CD8-positive, alpha-beta memory T cell (primary cell): ENCODE measurements at places on chromosomes 5 and 9. TPM values are rescaled to one million over a fixed set of nuclear protein-coding genes. Genes with fewer than 3 reads are reported as not detected.

DNA sequence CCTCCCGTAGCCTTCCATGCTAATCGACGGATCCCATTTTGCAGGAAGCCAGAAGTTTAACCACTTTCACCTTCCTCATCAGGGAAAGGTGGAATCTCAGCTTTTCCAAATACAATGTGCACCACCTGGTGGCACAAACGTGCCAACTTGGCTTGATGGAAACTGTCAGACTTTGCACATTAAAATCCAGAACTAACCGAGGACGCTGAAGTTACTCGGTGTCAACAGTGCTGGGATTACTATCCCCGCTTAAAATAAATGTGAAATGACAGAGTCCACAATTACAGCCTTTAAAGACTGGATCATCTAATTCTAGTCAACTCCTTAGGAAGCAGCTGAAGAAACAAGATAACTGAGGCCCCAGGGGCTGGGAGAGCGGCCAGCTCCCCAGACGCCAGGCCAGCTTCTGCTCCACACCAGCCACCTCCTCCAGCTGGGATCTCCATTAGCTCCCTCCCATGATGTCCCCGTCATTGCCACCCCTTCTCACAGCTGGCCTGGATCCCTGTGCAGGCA is 50.1 kb upstream of the RETREG1 start:
- no peak for DNase-seq

OR13C2 gene
- not detected for total RNA-seq

DNA sequence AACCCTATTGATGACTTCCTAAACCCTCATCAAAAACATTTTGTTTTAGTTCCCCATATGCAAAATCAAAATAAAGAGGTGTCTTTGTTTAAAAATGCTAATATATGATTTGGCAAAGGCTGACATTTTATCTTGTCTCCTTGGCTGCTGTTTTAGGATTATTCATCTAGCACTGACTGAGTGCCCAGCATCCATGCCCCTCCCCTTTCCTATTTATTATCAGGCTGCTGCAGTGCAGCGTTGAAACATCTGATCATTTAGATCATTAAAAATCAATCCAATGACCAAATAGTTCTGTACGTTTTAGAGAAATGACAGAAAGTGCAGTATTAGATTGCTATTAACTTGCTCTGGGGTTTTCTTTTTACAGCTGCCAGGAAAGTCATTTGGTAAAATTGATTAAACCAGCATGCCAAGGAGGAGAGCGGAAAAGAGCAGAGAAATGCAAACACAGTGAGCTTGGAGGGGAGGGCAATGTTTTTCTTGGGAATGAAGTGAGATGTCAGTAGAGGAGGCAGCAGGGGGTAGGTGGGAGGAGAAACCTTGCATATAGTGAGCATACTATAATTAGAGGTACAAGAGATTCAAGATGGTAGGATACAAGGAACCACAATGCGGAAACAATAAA is 286.3 kb downstream of the PDE4D start:
- no peak for DNase-seq

DNA sequence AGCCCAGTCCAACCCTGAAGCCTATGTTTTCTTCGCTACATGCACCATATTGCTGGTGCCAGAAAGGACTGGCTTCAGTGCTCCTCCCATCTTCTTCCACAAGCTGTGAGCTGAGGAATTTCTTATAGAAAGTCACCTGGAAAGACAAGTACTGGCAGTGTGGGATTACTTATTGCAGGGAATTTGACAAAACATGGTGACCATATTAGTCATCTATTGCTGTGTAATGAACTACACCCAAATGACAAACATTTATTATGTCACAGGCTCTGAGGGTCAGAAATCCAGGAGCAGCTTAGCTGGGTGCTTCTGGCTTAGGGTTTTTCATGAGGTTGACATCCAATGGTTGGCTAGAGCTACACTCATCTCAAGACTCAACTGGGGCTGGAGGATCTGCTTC is 75.5 kb downstream of the ENTREP1 start:
- DNase-seq, result no peak

DNA sequence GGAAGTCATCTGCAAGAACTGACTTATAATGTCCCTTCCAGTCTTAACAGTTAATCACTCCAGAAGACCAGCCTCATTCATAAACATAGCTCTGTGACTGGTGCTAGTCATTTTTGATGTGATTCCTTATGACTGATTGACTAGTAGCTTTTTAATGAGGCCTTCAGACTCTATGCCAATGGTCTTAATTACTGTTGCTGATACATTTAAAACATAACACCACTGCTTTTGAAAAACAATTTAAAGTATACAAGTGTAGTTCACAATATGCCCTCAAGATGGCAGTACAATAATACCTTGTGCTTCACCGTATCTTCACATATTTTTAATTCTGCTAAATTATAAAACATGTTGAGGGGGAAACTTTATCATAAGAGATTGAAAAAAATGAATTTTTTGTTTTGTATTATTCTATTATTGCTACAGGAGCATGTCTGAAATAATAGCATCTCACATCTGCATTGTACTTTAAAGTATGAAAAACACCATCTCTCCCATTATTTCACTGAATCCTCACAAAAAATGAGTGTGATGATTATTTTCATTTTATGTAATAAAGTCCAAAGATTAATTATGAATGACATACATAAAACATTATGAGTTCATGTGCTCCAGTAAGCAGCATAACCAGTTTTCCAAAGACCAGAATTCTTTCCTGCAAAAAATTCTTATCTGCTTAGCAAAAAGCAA is 55.2 kb upstream of the SHISAL2B start:
- no peak for DNase-seq

DNA sequence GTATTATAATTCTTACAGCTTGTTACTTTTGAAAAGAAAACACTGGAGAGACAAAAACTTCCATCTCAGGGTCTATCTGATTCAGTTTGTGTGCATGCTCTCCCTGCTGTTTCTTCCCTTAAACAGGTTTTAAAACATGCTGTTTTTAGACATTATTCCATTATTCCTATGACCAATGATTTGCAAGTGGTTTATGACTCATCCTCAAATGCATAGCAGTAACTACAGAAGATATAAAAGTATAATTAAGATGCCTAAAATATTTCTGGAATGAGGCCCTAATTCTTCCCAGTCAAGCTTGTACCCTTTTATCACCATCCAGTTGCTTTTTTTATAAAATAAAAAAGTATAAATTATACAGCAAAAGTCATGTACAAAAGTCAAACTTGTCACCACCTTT is 3.7 kb downstream of the DTWD2 start:
- no peak for DNase-seq

BTNL3 gene
- not detected for total RNA-seq

PKD2L2 gene
- total RNA-seq, result not detected

DNA sequence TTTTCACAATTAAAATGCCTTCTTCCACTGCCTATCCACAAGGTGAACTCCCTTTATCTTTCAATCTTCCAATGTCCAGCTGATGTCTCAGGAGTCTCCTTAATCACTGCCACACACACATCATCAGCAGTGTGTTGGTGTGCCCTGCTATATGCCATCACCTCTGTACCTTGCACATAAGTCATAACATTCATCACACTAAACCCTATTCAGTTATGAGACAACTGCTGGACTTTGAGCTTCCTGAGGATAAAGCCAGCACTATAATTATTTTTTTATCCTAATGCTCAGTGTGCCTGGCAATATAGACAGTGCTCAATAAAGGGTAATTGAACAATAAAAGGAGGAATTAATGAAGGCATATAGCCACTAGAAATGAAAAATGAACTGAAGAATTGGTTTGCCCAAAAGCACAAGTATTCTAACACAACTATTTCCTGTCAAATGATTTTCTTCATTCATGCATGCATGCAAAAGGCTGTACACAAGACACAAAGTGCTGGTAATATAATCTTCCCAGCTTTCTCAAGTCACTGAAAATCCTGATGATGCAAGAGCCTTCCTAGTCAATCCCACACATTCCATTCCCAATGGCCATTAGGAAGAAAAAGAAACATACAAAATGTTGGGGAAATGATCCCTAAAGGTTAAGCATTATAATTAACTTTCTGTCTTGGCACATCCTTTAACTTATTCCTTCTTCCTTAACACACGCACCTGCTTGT is 32.4 kb downstream of the LPAR1 start:
- DNase-seq, result no peak

GRCh38 chr5:77077829-77078176 is 9.3 kb downstream of the ZBED3 start:
- DNase-seq, result no peak

DNA sequence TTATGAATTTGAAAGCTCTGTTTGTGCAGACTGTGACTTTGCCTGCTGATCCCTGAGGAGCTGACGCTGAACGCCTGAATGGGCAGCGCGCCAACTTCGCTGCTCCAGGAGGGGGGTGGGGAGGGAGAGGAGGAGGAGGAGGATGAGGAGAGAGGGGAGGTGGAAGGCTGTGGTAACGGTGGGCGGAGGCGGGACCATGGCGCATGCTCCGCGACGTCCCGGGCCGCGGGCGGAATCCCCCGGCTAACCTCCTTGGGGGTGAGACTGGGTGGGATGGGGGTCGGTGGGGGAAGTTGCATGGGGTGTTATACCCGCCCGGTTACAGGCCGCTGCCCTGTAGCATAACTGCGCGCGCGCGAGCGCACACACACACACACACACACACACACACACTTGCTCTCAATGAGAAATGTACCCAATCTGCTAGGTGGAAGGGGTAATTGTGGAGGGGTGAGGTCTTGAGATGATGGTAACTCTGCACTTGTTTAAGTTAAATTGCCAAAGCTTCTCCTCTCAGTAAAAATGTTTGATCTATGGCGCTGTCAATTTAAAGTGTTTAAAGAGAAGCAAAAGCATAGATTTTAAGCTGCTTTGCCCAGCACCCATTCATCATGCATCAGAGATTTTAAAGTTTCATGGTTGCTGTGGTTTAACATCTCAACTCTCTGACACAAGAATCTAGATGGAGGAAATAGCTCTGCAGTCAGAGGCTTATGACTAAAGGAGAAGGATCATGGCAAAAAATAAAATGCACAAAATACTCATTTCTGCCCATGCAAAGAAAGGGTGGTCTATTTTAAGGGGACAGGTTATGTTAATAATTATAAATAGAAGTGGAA is 76.6 kb upstream of the TBCA start:
- peak; percentile 61 for DNase-seq

- no peak for DNase-seq
These were observed 16.0 kb downstream of the ZNF462 start for GRCh38 chr9:106878934-106879333.

GRCh38 chr5:9356351-9356825 is 189.5 kb downstream of the SEMA5A start:
- DNase-seq, result no peak

DNA sequence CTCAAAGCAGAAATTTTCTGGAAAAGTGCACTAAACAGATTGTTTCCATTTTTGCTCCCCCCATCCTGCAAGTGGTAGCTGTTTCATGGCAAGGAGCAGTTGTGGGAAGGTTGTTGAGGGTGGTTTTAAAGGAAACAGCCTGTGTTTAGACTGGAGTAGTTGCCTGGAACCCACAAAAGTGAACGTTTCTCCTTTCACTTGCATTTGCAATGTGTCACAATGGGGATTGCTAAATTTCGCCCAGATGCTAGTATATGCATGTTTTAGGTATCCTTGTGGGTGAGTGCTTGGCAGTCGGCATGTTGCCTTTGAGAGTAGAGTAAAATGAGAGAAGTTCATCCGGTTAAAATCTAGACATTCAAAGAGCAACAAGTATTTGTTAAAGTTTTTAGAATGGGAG is 1099.9 kb upstream of the DMAC1 start:
- DNase-seq, result no peak

DNA sequence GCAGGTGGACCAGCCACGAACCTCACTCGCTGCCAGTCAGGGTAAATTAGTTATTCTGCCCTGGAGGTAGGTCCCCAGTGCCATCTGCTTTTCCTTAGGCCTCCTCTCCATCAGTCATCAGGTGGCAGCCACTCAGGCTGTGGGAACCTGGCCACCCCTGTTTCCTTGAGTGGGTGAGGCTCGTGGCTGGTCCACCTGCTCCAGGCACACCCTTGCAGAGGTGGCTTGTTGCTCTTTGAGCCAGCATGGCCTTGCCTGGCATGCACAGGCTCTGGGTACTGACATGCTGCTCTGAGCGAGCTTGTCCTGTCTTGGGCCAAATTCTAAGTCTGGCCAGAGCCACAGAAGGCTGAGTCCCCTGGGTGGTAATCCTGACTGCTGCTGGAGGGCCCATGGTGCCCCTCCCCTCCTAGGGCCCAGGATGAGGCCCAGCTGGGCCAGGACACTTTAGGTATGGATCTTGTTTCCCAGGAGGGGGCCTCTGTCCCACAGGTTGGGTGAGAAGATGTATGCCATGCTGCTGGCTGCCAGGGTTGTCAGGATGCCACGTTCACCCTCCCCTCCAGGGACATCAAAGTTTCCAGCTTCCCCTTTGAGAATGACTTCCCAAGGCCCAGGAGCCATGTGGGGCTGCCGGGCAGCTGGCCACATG is 17.0 kb upstream of the ZNF484 start:
- no peak for DNase-seq

ZBTB26 gene
- 4.8 TPM for total RNA-seq

DNA sequence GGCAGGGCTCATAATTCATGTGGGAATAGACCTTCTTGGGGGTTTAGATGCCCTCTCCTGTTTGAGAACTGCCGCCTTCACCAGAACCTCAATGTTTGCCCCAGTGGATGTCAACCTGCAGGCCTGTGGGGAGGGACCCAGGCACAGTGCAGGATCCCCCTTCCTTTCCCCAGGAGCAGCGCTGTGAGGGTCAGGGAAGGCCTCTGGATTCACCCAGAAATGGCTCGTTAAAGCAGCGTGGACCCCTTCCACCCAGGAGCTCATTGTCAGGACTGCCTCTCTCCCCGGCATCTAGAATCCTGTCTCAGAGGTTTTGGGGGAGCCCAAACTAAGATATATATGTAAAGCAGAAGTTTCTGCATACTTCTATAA is 188.3 kb downstream of the GADD45G start:
- no peak for DNase-seq

DNA sequence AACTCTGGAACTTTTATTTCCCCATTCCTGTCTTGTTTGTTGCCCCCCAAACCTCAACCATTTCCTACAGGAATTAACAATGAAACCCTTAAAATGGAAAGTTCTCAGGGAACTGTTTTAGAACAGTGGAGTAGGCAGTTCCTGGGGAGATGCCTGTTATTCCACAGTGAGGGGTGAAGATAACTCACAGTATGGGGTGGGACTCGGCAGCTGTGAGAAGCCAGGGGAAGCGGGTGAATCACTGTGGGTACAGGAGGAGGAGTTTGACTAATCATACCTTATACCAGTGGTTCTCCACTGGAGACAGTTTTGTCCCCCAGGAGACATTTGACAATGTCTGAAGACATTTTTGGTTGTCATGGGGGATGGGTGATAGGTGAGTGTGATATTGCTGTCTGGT is 36.9 kb upstream of the GLRA1 start:
- no peak for DNase-seq

GPR150 gene
- 0.26 TPM for total RNA-seq

- DNase-seq, result no peak
These were observed 152.7 kb upstream of the SGCD start for GRCh38 chr5:156174225-156174624.

DNA sequence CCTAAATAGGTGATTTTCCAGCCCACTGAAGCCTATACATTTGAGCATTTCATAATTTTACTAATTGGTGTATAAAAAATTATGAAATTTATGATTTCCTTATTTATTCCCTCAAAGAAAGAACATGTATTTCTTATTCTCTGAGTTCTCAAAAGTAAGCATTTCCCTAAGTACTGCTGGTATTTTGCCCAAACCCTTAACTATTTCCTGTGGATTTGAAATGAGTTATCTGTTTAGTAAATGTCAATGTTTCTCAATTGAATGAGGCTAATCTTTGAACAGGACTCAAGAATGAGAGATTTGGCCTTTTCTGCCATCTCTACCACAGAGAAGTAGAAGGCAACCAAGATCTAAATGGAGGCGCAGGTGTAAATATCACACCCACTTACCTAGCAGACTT is 751.7 kb downstream of the TLE1 start:
- no peak for DNase-seq
